ELR (cell line): ENCODE measurements at places on chromosomes 4 and X.
A peak's percentile ranks its signal among the peaks of the same experiment; 100 is the strongest.

DNA sequence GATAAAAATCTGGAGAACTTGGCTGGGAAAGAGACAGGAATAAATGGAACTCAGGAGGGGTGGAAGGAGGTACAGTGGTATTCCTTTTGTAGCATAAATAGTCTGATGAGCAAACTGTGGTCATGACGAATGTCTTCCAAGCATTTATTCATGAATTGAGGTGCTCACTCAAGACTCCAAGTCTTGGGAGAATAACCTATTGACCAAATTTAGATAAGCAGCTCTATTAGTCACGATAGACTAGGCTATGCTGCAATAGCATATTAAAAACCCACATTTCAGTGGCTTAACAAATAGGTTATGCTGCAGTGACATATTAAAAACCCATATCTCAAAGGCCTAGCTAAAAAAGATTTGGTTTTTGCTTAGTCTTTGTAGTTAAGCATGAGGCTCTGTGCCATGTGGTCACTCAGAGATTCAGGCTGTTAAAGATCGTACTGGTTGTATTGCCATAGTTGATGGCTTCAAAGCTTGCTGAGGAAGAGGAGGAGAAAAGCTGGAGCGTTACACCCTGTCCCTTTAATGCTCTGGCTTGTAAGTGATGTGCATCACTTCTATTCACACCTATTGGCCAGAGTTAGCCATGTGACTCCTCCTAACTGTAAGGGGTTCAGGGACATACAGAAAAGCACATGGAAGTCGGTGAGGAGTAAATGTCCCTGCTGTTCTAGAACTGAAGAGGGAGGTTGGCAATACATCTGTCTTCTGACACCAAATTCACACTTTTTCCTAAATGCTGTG lies 24.5 kb upstream of the CCDC149 start:
- DNase-seq: no peak

GRCh38 chr4:86744570-86744969 lies 104.6 kb downstream of the SLC10A6 start:
- DNase-seq: no peak

DNA sequence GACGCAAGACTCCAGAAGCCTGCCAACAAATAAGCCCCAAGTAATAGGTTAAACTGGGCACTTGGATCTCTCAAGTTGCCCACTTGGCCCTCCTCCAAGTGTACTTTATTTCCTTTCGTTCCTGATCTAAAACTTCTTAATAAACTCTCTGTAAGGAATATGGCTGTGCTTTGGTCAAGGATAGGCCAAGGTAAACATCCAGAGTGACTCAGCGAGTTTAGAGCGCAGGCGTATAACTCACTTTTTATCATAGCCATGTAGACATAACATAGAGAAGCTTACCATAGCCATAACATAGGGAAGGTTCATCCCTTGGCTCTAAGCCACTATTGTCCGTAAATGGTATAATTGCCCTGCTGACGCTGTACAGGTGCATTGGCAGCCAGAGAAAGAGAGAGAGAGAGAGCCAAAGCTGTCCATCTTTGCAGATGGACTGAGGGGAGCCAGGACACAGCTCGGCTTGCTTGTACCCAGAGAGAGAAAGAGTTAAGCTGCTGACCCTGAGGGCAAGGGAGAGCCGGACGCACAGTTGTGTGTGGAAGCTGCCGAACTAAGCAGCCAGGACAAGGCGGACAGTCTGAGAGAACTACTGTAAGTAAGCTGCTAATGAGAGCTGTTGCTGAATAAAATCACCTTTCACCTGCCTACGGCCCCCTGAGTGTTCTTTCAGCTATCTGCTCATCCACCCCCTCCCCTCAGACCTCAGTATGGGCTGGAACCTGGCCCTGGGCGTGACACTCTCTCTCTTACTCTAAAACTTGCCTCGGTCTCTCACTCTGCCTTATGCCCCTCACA lies 1.8 kb downstream of the TLR1 start:
- no peak for DNase-seq

- no peak for DNase-seq
These were observed 3.0 kb downstream of the SSR4 start for GRCh38 chrX:153797415-153798015.

DNA sequence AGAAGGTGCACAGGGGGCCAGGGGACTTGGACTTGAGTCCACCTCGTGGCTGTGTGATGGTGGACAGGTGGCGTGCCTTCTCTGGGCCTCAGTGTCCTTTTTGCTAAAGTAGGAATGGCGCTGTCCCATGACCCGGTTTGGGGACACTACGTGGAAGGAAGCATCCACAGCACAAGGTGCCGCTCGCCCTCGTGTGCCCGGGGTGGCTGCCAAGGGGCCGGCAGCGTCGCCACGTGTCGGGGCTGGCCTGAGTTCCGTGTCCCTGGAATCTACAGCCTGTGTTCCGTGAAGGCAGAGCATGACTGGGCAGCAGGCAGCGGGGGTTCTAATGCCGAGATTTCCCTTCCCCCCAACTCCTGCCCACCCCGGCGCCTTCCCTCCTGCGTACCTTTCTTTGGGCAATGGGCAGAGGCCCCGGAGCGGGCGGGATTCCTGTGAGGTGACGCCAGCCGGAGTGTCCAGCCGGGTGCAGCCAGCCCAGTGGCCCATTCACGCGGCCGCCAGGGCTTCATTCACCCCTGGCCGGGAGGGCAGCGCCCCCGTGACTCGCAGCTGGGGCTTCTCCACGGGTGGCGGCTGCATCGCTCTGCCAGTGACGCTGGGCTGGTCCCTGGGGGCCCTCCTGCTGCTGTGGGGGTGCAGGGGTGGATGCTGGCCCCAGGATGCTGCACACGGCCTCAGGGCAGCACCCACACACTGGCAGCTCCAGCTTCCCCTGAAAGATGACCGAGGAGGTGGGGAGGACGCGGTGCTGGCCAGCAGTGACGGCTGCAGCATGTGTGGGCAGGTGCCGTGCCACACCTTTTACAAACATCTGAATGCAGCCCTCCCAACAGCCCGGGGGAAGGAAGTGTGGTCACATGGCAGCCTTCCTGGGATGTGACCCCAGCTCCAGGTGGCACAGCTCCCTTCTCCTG lies 21.2 kb downstream of the DOK7 start:
- no peak for DNase-seq

GRCh38 chr4:26736621-26737020 lies 124.0 kb upstream of the STIM2 start:
- peak; percentile 50 for DNase-seq

DNA sequence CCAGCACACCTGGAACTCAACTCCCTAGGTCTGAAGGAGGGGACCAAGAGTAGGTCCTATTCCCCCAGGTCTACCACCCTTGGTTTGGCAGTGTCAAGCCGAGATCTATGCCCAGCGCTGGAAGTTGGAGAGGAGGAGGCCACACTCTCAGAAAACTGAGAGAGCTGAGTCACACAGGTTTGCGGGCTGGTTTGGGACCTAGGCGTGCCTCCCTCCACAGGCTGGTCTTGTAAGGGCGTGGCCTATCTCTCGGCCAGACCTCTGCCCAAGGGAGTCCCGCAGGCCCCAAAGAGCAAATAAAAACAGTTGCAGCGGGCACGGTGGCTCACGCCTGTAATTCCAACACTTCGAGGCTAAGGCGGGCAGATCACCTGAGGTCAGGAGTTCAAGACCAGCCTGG lies 52.9 kb upstream of the INTU start:
- DNase-seq: no peak

DNA sequence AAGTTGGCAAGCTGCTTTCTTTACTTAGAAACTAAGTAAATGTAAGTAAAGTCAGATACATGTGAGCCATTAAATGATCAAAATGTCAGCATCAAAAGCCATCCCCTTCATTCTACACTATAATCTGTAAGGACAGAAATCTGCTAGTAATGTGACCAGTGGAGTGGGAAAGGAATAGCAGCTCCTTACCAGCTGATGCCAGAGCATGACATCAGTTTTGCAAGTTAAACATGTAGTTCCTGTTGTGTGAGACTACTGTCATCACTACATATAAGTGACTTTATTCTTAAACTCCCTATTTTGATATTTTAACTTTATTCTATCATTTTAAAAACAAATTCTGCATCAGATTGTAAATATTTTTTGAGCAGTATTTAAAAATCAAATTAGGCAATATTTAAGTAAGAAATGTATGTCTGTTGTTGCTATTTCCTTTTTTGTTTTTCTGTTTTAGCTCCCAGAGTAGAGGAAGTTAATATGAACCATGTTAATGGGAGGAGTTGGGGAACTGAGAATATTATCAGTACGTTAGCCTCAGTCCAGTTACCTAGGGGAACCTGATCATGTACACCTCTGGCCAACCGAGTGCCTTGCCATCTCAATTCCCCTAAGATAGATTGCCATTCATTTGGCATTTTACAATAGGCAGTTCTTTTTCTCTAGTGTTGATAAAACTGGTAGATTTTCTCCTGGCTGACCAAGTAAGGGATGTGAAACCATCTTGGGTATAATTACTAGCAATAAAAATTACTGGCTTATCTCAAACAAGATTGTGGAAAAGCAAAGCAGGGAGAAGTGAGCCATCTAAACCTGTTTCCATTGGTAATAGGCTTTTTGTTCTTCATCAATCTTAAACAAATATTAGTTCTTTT lies 34.7 kb downstream of the CCNI start:
- no peak for DNase-seq

GRCh38 chrX:7925867-7926472 lies 1.2 kb downstream of the PNPLA4 start:
- DNase-seq: peak; percentile 60

DNA sequence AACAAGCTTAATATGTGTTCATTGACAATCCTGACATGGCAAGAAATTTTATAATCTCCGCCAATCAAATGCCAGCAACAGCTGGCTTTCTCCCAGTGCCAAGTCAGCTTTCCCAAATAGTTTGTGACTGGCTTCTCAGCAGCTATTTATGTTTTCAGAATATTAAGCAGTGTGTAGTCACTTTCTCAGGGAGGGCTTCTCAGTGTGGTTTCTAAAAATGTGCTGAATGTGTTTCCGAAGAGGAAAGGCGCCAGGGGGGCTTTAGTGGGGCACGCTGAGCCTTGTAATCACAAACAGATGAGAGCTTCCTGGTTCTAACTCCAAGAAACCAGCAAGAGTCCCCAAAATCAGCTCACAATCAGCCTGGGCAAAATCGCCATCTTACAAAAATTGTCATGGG lies 258.7 kb upstream of the CPEB2 start:
- no peak for DNase-seq

DNA sequence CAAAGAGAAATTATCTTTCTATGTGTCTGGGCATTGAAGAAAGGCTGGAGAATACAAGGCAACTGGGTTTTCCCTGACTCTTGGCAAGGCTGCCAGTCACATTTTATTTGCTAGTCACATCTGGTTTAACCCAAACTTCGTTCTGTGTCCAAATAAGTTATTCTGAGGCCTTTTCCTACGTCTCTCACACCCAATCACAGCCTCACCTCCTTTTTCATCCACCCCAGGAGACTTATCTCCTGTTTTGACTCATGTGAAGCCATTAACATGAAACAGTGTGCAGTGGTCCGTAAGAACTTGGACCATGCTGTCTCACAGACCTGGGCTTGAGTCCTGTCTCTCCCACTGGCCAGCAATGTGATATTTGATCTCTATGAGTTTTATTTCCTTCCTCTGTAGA lies 59.3 kb downstream of the CNGA2 start:
- no peak for DNase-seq

GRCh38 chr4:11475871-11476270 lies 47.2 kb upstream of the HS3ST1 start:
- DNase-seq: no peak

GRCh38 chr4:145216535-145216934 lies 36.1 kb upstream of the OTUD4 start:
- DNase-seq: peak; percentile 41

- no peak for DNase-seq
These were observed 155.8 kb downstream of the HHIP start for GRCh38 chr4:144801731-144802130.

DNA sequence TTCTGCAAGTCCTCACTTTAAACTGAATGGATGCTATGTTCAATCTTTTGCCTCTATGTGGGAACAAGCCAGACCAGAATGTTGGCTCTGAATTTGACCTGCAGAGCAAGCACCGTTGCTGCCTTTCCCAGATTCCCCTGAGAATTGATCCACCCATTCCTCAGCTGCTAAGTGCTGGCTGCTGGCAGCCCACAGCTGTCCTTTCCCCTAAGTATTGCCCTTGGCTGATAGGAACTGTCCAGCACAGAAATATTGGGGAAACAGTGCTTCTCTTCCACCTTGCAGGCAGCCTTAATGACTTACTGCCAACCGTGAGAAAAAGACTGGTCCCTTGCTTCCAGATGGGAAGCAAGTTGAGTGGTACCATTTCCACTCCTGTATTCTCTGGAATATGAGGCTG lies 475.9 kb downstream of the PDHA2 start:
- DNase-seq: no peak

GRCh38 chr4:149108626-149109025 lies 666.4 kb upstream of the NR3C2 start:
- peak; percentile 12 for DNase-seq

DNA sequence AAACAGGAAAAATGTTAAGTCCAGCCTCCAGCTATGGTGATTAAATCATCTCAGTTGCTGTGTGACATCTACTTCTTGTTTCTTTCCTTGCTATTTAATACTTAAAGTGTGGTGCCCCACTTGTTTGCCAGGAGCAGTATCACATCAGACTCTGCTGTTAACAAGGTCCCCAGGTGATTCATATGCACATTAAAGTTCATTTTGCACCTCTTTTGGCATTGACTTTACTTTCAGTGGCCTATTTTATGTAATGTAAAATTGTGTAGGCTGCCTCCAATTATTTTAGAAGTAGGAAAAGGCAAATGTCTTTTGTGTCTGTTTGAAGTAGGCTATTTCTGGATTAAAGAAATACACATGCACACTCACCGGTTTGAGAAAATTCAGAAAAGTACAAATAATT lies 47.5 kb downstream of the CPE start:
- no peak for DNase-seq

DNA sequence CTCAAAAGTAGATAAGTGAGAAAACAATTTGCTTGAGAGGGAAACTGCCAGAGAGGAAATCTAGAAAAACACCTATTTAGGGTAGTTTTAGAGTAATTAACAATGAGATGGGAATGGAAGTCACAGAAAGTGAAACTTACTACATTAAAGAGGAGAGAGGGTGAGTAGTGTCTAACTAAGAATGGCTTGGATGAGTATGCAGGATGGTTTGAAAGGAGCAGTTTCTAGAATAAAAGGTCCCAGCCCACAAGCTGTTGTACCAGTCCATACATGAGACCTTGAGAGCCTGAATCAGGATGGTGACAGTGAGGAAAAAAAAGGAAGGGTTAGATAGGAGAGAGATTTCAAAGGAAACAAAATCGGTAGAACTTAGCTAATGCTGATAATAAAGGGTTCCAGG lies 1.3 kb downstream of the GAR1 start:
- no peak for DNase-seq

DNA sequence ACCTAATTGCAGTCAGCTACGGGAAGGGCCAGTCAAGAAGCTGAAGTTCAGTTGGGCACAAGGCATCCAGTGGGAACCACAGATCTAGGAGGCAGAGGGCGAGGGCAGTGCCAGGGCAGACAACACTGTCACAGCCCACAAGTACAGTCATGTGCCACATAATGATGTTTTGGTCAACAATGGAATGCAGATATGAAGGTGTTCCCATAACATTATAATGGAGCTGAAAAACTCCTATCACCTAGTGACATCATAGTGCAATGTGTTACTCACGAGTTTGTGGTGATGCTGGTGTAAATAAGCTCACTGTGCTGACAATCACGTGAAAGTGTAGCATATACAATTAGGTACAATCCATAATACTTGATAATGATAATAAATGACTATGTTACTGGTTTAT lies 4.5 kb upstream of the TMEM255A start:
- DNase-seq: peak; percentile 6
